ENCODE measurements at places on chromosomes 2 and 18.

GRCh38 chr2:60535685-60536312 is 17.7 kb downstream of the BCL11A start:
- DNase-seq, result no peak

GRCh38 chr2:60746318-60746717 is 9.8 kb upstream of the PAPOLG start:
- DNase-seq, result no peak

DNA sequence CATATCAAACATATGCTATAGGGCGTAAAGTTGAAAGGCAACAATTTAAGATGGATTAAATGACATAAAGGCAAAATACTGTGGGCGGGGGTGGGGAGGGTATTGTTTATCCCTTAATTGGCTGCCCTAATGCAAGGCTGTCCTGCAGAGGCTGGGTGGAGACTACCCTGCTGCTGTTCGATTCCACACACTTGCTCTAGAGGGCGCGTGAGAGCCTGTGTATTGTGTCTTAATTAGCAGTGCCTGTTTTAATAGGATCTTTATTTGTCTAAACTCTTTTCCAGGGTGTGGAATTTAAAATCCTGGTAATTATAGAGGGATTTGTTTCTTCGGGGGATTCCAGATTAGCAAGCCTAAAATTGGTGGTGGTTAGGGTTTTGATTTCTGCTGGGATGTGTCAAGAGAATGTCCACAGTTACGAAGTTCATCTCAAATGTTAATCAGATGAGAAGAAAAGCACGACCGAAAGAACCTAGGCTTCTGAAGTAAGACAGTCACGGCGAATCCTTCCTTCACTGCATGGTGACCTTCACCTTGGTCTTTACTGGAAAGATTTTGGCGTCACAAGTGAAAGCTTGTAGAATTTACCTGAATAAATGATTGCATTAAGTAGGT is 103.5 kb upstream of the MAP3K20 start:
- peak; percentile 25 for DNase-seq

DNA sequence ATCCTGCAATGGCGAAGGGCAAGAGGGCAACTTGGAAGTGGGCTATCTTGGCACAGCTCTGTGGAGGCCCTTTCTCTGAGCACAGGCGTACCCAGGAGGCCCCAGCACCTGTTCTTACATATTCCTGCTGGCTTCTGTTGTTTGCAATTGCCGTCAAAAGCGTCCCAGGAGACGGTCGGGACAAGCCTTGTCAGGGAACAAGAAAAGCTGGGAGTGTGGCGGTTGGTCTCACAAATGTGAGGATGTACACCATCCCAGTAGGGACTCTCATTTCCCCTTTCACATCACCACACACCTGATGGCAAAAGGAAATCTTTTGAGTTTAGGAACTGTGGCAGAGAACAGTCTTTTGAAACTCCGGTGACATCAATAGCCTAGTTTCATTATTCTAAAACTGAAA is 94.7 kb upstream of the EFEMP1 start:
- DNase-seq, result no peak

DNA sequence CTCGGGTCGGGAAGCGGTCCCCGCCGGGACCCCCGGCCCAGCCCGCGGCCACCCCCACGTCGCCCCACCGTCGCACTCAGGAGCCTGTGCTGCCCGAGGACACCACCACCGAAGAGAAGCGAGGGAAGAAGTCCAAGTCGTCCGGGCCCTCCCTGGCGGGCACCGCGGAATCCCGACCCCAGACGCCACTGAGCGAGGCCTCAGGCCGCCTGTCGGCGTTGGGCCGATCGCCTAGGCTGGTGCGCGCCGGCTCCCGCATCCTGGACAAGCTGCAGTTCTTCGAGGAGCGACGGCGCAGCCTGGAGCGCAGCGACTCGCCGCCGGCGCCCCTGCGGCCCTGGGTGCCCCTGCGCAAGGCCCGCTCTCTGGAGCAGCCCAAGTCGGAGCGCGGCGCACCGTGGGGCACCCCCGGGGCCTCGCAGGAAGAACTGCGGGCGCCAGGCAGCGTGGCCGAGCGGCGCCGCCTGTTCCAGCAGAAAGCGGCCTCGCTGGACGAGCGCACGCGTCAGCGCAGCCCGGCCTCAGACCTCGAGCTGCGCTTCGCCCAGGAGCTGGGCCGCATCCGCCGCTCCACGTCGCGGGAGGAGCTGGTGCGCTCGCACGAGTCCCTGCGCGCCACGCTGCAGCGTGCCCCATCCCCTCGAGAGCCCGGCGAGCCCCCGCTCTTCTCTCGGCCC is 13.6 kb downstream of the SPEG start:
- no peak for DNase-seq

DNA sequence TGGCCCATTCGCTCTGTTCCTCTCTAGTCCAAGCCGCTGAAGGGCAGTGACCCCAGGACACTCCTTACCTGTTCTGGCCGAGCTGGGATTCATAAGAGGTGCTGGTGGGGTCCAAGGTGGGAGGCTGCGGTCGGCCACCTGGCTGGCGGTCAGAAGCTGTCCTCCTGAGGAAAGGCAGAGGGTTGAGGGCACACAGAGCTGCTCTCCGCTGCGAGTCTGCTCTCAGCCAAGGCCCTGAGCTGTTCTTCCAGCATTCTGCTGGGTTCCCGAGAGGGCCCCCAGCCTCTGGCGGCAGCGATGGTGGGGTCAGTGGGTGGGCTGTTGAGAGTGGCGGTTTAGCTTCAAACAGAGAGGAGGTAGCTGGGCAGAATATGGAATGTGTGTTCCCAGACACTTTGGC is 3.8 kb downstream of the PCARE start:
- DNase-seq, result no peak

DNA sequence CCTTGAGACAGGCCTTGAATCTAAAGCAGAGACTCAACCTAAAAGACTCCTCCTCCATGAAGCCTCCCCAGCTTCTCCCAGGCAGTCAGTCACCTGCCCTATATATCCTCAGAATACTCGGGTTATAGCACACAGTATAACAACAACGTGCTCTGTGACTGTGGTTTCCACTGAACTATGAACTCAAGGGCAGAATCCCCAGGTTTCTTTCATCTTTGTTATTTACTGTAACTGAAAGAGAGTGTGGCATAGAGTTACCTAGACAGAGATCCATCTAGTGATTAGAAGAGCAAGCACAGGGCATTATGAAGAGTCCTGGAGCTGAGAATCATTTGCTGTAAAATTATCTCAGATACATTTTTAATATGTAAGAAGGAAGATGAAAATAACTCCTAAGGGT is 281.6 kb upstream of the ZNF521 start:
- no peak for DNase-seq

GRCh38 chr2:149418065-149418464 is 87.7 kb downstream of the LYPD6 start:
- no peak for DNase-seq

GRCh38 chr18:10400534-10401307 is 53.7 kb upstream of the APCDD1 start:
- DNase-seq, result no peak

DNA sequence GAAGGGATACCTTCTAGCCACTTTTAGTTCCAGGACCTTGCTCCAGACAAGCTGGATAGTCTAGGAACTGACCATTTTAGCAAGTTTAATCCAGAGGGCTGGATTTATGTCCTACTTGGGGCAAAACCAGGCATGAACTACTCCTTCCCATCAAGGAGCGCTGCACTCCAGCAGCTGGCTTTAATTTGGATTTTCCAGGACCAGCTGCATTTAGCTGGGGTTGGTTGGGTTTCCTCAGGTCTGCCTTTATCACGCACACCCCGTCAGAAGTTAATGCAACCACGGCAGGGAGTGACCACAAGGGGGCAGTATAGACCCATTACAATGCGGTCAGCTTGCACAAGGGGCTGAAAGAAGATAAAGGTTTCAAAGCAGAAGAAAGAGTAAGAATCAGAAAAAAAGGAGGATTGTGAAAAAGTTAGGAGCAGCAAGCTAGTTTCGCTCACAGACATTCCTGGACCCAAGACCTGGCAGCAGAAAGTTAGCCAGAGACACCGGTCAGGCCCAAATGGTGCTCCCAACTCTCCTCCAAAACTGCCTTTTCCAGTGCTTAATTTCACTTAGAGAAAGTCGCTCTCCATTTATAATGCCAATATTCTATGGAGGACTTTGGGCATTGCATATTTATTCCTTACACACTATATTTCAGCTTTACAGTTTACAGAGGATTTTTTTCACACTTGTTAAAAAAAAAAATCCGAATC is 40.1 kb downstream of the SLC4A1AP start:
- peak; percentile 68 for DNase-seq

- no peak for DNase-seq
Observed at GRCh38 chr2:152432206-152432653, 97.3 kb downstream of the FMNL2 start.

DNA sequence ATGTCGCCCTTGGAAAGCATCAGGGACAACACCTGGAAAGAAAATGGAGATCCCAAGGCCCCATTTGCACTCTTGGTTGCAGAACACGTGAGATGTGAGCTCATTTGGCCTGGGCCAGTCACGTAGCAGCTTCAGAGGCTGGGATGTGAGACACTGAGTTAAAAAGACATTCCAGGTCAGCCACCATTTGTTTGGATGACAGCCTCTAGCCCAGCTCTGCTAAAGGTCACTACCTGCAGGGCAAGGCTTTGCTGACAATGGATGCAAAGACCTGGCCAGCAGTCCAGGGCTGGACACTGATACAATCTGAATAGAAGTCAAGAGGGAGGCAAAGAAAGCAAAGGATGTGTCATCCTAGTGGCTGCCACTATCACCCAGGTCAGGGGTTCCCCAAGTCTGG is 83.9 kb upstream of the LRPPRC start:
- no peak for DNase-seq

- no peak for DNase-seq
Observed at GRCh38 chr2:225842939-225843338, 443.4 kb downstream of the NYAP2 start.

- no peak for DNase-seq
Observed at GRCh38 chr18:33282709-33283333, 157.7 kb downstream of the CCDC178 start.

DNA sequence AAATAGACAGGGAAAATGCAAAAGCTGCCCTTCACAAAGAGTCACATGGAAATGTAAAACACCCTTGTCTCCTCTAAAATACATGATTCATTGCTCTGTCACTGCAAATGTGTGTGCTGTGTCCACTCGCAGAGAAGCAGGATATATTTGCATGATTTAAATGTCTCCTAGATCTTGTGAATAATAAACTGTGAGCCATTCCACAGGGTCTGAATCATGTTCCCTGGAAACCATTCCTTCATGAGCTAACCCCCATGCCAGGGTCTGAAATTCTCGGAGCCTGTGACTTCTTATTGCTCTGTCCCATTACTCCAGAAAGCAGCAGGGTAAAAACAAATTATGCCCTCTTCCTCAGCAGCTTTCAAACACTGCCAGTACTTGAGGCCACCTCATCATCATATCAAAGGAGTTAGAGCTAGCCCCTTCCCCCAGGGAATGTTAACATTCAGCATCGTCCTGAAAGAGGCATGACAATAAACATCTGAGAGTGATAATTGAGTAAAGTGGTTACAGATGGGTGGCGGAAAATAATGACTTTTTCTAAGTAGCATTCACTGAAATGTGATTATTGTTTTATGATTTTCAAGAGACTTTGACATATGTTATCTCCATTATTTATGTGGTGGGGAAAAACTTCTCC is 11.7 kb upstream of the CNGA3 start:
- DNase-seq, result no peak

GRCh38 chr18:68769461-68769860 is 28.4 kb upstream of the CCDC102B start:
- no peak for DNase-seq

DNA sequence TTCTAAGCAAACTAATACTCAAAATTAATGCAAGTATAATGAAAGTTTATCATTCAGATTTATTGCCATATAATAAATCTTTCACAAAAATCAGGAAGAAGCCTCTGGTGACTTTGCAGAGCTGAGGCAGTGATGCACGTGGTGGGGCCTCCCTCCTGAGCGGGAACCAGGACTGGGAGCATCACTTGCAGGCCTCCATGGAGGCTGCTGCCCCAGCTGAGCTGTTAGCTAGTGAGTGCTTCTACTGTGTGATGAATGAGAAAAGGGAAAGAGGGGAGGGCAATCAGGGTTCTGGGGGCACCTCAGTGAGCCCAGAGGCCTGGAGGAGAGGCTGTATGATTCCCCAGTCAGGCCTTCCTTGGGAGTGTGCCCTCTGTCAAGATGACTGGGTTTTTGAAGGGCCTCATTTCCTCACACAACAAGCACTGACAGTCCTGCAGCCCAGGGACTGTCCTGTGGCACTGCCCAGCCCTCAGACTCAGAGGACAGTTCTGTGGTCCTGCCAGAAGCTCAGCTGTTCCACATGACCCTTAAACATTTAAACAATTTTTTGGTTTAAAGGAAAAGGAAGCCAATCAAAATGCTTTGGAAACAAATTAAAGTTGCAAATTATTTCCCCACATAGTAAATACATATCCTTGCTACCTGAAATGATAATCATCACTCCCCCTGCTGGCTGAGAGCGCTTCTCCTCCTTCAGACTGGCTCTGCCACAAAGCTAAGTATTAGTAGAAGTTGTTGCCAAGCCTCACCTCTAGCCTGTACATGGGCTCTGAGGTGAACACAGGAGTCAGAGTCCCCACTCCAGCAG is 90.9 kb upstream of the SMAD7 start:
- no peak for DNase-seq

DNA sequence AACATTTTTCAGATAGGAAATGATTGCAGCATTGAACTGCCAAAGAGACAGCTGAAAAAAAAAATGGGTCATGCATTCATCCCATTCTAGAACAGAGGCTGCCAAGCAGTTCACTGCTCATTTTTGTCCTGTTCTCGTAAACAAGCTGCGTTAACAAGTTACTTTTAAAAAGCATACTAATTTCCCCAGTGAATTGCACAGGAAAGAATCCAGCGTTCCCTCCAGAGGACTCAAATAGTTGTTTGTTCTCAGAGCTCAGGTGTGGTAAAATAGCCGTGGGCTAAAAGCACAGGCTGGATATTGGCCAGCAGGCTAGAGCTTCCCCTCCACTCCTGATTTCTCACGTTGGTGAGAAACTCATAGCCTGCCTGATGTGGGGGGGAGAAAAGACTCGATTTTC is 76.1 kb upstream of the AQP4 start:
- DNase-seq, result no peak

- no peak for DNase-seq
Observed at GRCh38 chr2:127051116-127052056, 55.6 kb downstream of the BIN1 start.

DNA sequence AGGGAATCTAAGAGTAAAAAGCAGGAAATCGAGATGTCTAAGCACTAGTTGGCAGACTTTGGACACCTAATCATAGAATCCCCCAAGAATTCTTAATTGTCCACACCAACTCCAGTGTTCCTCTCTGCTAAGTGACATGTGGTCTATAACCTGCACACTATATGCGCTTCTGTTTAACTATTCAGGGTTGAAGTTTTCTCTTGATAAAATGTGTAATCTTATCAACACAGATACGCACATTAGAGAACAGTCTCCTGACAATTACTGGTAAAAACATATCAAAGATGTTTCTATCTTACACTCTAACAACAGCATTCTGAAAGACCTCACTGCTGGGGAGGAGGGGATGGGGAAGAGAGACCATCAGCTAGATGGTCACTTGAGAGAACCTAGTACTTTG is 3.9 kb downstream of the ABCB11 start:
- DNase-seq, result no peak

DNA sequence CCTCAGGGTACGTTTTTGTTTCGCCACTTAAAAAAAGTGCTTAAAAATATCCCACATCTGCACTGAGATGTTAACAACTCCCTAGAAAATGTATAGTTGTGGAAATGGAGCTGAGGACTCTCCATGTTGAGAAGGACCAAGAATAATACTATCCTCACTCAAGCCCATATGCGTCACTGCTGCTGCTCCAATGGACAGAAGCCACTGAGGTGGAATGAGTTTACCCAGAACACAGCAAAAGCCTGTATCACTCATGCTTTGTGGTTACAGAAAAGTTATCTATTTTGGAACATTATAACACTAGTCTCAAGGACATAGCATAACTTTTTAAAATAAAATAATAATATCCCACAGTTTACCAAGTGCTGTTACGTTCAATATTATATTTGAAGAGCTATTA is 31.9 kb downstream of the DSC3 start:
- no peak for DNase-seq

All from GM18507 (cell line).